H9 (cell line): ENCODE measurements at places on chromosomes 3 and 15. TPM values are rescaled to one million over a fixed set of nuclear protein-coding genes. Genes with fewer than 3 reads are reported as not detected.

Gene CPN2
- not detected in 2 replicates for total RNA-seq

Gene THAP10
- 2.5 and 3.7 TPM in 2 replicates for total RNA-seq

Gene KBTBD13
- not detected in 2 replicates for total RNA-seq

Gene KBTBD8
- total RNA-seq, result 16.7 and 19.4 TPM in 2 replicates

Gene HGD
- 0.33 TPM in 1 of 2 replicates, not detected in the other for total RNA-seq

Gene GOLGA6L7
- total RNA-seq, result not detected in 2 replicates

Gene ZDHHC23
- 25.0 and 25.2 TPM in 2 replicates for total RNA-seq

Gene PCLAF
- 65.6 and 74.5 TPM in 2 replicates for total RNA-seq

Gene P2RY14
- total RNA-seq, result not detected in 2 replicates

Gene C3orf85
- not detected in 2 replicates for total RNA-seq

Gene IL16
- 0.18 and 0.28 TPM in 2 replicates for total RNA-seq

Gene DUT
- total RNA-seq, result 131 and 137 TPM in 2 replicates

Gene CCR9
- not detected in 2 replicates for total RNA-seq

Gene TMCO5A
- total RNA-seq, result not detected in 2 replicates

Gene AQP9
- not detected in 2 replicates for total RNA-seq

Gene TTLL13
- total RNA-seq, result not detected in 2 replicates

Gene ZNF80
- not detected in 2 replicates for total RNA-seq

Gene NGLY1
- total RNA-seq, result 27.0 and 28.8 TPM in 2 replicates

Gene FANCD2OS
- total RNA-seq, result not detected in 2 replicates

Gene LMCD1
- total RNA-seq, result 19.2 and 22.1 TPM in 2 replicates

Gene BCL2A1
- total RNA-seq, result not detected in 2 replicates

Gene CACNA2D2
- total RNA-seq, result 27.7 and 28.1 TPM in 2 replicates

Gene NDUFB5
- total RNA-seq, result 78.9 and 84.5 TPM in 2 replicates

Gene MCF2L2
- 5.5 and 6.4 TPM in 2 replicates for total RNA-seq

Gene NR2E3
- 0.31 and 0.35 TPM in 2 replicates for total RNA-seq

Gene ISLR
- 0.11 and 0.35 TPM in 2 replicates for total RNA-seq

Gene MOBP
- total RNA-seq, result 0.13 TPM in 1 of 2 replicates, not detected in the other

Gene TM4SF1
- 1.2 and 2.2 TPM in 2 replicates for total RNA-seq
